ENCODE measurements at places on chromosomes 16 and 17.

GRCh38 chr16:4624827-4625559, 367 bp downstream of the MGRN1 start:
- peak; percentile 80 for DNase-seq

DNA sequence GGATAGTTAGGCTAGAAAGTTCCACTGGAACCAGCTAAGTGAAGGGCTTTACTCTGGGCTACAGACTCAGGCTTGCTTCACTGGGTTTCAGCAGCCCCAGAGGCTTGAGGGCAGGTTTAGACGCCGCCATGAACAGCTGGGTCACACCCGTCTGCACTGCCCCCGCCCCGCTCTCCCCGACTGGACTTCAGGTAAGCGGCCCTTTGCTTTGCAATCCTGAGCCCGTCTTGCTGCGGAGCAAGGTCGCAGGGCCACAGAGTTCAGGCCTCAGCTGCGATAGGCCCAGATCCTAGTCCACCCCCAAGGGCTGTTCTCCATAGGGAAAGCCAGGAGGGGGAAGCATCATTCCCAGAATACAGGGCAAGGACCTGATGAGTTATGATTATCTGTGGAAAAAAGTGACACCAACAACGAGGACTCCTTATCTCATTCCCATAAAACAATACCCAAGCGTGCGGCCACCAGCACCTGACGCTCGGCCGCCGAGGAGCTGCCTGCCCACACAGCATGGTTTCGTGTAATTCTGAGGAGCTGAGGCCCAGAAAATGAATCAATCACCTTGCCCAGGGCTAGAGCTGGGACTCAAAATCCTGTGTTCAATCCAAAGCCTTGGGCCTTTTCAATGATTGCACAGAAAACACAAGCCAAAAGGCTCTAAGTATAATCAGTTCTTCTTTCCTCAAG, 20.4 kb downstream of the MEAK7 start:
- DNase-seq: no peak

GRCh38 chr16:88195911-88196465, 186.8 kb upstream of the ZNF469 start:
- no peak for DNase-seq

- DNase-seq: no peak
Measured at GRCh38 chr16:65832679-65833078, 533.8 kb upstream of the CDH5 start.

DNA sequence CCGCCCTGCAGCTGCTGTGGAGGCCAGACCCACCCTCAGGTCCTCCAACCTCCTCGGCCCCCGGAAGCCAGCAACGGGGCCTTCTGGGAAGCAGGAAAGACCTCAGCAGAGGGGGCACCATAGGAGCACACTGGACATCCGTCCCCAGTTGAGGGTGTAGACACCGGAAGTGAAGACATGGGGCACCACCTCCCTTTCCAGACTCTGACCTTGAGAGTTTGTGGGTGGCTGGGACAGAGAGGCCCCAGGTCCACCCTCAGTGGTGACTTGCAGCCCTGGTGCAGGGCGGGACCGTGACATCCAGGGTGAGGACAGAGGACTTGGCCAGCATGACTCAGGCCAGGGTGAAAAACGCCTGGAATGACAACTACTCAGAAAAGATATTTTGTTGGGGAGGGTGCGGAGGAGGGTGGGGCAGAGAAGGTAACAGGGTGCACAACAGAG, 19.9 kb downstream of the CEP295NL start:
- DNase-seq: no peak

- DNase-seq: no peak
Measured at GRCh38 chr16:69078073-69078472, 27.4 kb upstream of the HAS3 start.

GRCh38 chr16:22312897-22313781, 15.9 kb downstream of the POLR3E start:
- DNase-seq: no peak

GRCh38 chr17:58165981-58166380, 801 bp upstream of the OR4D2 start:
- DNase-seq: no peak

DNA sequence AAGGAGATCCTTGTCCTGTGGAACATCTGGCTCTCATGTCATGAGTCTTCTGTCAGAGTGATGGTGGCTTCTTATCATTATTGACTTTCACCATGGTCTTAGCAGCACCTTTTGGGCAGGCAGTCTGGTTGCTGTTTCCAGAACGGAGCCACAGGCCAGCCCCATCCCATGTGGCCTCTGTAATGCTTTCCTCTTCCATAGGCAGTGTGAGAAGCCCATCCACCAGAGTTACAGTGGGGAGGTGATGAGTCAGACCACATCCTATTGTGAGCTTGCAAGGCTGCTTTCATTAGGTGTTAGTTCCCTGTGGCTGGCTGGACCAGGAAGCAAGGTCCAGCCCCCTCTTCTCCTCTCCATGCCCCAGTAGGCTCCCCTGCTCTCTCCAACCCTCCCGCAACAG, 30.8 kb upstream of the SPACA3 start:
- DNase-seq: no peak

- no peak for DNase-seq
Measured at GRCh38 chr17:74345433-74346241, 16.0 kb downstream of the BTBD17 start.

DNA sequence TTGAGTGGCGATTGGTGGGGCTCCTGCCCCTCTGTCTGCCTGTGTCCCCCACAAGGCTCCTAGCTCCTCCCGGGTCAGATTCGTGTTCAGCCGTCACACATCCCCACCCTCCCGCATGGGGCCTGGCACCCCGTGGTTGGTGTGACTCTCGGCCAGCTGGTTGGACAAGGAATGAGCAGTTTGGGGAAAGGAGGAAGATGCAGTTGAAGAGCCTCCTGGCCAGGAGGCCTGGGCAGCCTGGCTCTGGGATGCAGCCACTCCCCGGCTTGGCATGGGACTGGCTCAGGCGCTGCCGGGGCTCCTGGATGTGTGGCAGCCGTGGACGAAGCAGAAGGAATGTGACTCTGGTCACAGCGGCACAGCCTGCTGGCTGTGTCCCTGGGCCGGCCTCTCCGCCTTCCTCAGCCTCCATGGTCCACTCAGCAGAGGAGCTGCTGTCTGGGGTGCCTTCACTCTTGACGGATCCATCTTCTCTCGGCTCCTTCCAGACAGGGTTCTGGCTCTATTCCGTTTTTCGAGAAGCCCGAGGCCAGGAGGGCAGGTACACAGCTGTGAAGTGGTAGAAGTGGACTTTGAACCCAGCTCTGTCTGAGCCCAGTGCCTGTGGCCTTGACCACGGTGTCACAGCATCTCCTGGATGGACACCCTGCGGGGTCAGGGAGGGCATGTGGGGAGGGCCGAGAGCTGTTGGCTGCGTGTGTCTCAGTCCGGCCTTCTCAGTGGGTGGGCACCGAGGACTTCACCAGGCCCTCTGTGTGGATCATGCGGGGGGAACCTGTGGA, 2.1 kb downstream of the TRAF7 start:
- no peak for DNase-seq

DNA sequence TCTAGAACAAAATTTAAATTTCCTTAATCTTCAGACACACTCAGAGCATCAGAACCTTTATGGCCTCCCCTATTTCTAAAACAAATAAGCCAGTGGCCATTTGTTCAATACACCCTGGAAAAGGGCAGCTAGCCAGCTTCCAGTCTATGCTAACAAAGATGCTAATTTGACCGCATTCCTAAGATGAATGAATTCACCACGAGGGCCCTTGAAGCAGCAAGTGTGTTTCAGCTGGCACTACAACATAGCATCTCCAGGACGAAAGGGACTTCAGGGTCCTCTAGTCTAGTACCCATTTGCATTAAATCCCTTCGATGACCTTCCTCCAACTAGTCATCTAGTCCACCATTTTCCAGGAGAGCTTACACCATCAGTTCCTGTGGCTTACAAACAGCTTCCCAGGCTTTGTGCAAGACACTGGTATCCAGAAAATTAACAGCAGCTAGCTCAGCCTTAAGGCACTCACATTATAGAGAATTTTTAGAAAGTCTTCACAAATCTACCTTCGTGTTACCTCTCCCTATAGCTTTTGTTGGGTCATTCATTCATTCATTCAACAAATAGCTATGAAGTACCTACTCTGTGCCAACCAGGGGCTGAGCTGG, 10.9 kb downstream of the KRT37 start:
- DNase-seq: no peak

GRCh38 chr16:53092284-53092683, 37.5 kb downstream of the CHD9 start:
- no peak for DNase-seq

GRCh38 chr17:3813171-3813570, 12.2 kb upstream of the ITGAE start:
- no peak for DNase-seq

GRCh38 chr17:50172130-50172529, 6.3 kb downstream of the SGCA start:
- DNase-seq: no peak

DNA sequence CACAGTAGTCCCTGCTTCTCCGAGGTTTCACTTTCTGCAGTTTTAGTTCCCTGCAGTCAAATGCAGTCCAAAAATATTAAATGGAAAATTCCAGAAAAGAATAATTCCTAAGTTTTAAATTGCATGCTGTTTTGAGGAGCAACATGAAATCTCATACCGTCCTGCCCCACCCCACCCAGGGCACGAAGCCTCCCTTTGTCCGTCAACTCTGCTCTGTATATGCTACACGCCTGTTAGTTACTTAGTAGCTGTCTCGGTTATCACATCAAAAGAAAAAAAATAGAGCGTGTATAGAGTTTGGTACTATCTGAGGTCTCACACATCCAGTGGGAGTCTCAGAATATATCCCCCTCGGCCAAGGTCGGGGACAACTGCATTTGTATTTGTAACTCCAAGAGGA, 129.4 kb upstream of the NOL11 start:
- DNase-seq: no peak

GRCh38 chr17:27778183-27778582, 22.1 kb downstream of the NOS2 start:
- no peak for DNase-seq

GRCh38 chr16:55655897-55656681, at the start of gene SLC6A2:
Gene SLC6A2 (plus strand): TSS chr16:55655988. CDS start chr16:55656695, 707 bp downstream.
- DNase-seq: no peak

DNA sequence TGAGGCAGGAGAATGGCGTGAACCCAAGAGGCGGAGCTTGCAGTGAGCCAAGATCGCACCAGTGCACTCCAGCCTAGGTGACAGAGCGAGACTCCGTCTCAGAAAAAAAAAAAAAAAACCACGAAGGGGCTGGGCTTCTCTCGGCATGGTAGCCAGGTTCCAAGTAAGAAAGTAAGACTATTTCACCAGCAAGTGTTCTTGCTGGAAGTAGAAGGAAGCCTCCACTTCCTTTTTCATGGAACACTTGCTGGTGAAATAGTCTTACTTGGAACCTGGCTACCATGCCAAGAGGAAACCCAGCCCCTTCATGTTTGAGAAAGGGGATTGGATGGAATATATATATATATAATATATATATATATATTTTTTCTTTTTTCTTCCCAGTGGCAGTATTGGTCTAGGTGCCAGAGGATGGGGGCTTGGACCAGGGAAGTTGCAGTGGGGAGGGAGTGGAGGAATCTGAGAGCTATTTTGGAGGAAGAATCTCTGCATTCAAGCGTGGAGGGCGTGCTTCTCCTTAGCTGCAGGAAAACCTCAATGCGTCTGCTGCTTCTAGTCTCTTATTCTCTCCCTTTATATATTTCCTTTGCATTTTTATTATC, 7.2 kb upstream of the N4BP1 start:
- no peak for DNase-seq

DNA sequence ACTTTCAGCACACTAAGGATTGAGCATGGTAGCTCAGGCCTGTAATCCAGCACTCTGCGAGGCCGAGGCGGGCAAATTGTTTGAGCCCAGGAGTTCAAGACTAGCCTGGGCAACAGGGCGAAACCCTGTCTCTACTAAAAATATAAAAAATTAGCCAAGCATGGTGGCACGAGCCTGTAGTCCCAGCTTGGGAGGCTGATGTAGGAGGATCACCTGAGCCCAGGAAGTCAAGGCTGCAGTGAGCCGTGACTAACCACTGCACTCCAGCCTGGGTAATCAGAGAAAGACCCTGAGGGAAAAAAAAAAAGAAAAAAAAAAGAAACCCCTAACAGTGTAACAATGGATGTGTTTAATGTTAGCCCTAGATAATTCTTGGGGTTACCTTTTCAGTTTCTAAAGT, 24.0 kb downstream of the PARN start:
- no peak for DNase-seq

- DNase-seq: peak; percentile 69
Measured at GRCh38 chr16:57475711-57476339, 10.5 kb downstream of the DOK4 start.

DNA sequence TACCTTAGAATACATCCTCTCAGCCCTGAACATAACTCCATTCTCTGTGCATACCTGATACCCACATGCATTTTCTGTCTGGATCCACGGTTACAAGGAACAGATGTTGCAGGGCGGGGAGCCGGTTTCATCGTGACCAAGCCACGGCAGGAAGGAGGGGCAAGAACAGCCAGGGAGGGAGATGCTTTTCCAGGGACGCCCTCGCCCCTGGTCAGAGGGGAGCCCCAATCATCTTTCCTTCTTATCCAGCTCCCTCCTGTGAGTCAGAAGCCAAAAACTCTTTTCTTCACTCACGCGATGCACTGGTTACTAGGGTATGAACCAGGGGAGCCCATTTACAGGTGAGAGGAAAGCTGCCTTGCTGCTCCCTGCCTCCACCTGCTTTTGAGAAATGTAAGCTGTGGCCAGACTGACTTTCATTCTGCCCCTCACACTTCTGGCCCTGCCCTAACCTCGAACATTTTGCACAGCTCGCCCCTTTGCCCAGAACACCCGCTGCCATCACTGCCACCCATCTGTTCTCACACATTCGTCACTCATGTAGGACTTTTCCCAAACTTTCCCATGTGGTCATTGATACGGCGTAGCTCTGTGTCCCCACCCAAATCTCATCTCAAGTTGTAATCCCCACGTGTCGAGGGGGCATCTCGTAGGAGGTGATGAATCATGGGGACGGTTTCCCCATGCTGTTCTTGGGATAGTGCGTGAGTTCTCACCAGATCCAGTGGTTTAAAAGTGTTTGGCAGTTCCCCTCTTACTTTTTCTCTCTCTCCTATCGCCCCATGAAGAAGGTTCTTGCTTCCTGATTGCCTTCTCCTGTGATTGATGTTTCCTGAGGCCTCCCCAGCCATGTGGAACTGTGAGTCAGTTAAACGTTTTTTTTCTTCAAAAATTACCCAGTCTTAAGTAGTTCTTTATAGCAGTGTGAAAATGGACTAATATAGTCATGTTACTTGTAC, 20.5 kb downstream of the FOXL1 start:
- DNase-seq: no peak

DNA sequence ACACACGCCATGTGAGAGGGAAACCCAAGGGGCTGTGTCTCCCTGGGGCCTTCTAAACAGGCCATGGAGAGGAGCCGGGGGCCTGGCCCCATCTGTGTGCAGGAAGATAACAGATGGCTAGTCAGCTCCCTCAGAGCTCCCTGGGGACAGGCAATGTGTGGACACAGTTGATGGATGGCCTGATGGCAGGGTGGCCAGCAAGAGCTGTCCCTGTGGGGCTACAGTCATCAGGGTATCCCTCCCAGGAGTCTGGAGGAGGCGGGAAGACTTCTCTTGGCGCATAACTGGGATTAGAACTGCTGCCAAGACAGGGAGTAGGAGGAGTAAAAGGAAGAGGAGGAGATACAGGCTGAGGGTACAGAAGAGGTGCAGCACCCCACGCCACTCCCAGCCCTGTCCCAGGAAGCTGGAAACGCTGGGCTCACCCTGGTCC, 17.3 kb downstream of the MYO18A start:
- DNase-seq: no peak

Data from activated naive CD4-positive, alpha-beta T cell treated with Interleukin-2 at 50 U/mL for 16 hours (primary cell).